Mesendoderm (in vitro differentiated cells): ENCODE measurements at places on chromosomes 1 and 21.

GRCh38 chr1:246647513-246647912, 76.7 kb upstream of the SCCPDH start:
- H3K27me3 ChIP-seq, result no peaks in the 10 kb centered on the region
- no peak overlapping the region for H3K27ac ChIP-seq
- H3K4me1 ChIP-seq, result no peaks in the 10 kb centered on the region
- peak; percentile 14 for DNase-seq
- H3K36me3 ChIP-seq, result no peaks in the 10 kb centered on the region
- H3K4me3 ChIP-seq, result no peak overlapping the region

- no peaks in the 10 kb centered on the region for H3K36me3 ChIP-seq
- no peak overlapping the region for H3K4me3 ChIP-seq
- no peak for DNase-seq
- no peaks in the 10 kb centered on the region for H3K27me3 ChIP-seq
- H3K4me1 ChIP-seq, result peaks cover 15% of the 10 kb centered on the region
- no peak overlapping the region for H3K27ac ChIP-seq
These were observed 5.5 kb downstream of the MRPS6 start for GRCh38 chr21:34078915-34079314.

GRCh38 chr1:56081736-56082135, 497.6 kb downstream of the PLPP3 start:
- DNase-seq, result no peak
- H3K4me3 ChIP-seq, result no peak overlapping the region
- H3K36me3 ChIP-seq, result no peaks in the 10 kb centered on the region
- H3K4me1 ChIP-seq, result no peaks in the 10 kb centered on the region
- H3K27me3 ChIP-seq, result no peaks in the 10 kb centered on the region

DNA sequence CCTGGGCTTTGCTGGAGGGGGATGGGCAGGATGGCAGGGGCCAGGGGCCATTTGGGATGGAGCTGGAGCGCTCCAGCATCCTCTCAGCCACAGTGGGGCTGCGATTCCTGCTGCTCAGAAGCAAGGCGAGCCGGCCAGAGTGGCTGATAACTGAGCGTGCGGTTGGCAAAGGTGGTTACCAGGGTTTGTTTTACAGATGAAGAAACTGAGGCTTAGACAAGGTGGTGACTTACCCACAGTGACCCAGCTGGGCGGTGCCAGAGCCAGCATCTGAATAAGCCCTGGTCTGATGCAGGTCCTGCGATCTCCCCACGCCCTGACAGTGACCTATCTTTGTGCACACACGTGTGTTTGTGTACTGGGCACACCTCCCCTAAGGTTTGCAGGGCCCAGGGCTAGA, 5.9 kb upstream of the PRXL2B start:
- peaks cover 1% of the 10 kb centered on the region for H3K4me1 ChIP-seq
- DNase-seq, result no peak
- H3K4me3 ChIP-seq, result no peak overlapping the region

- H3K4me1 ChIP-seq, result no peaks in the 10 kb centered on the region
- no peaks in the 10 kb centered on the region for H3K27me3 ChIP-seq
- DNase-seq, result no peak
- no peak overlapping the region for H3K4me3 ChIP-seq
- H3K27ac ChIP-seq, result no peak overlapping the region
These were observed 27.6 kb downstream of the KCNJ6 start for GRCh38 chr21:37888659-37889058.

- DNase-seq, result peak; percentile 32
- no peaks in the 10 kb centered on the region for H3K4me1 ChIP-seq
- H3K27me3 ChIP-seq, result no peaks in the 10 kb centered on the region
- no peaks in the 10 kb centered on the region for H3K36me3 ChIP-seq
- H3K4me3 ChIP-seq, result no peak overlapping the region
These were observed 36.5 kb upstream of the KCNJ15 start for GRCh38 chr21:38220270-38220737.

DNA sequence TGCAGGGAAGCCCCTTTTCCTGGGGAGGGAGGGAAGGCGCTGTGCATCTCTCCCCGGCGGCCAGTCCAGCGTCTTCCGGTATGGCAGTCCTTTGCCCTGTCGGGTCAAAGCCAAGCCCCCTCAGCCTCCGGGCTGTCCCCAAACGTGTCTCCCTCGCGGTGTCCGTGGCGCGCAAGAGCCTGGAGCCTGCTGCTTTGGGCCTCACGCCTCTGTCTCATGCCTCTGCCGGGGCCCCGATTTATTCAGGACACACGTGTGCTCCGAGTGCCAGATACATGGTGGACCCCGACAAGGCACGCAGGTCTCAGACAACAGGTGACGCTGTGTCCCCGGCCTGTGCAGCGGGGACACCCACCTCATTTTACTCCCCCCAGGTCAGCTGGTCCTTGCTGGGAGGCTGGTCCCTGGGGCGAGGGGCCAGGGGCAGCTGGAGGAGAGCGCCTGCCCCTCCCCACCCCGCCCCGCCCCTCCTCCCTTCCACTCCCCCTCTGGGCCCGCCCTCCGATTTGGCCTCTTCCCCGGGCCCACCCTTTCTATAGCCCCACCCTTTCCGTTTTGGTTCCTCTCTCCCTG, 176.7 kb downstream of the CAMTA1 start:
- no peak for DNase-seq
- H3K27me3 ChIP-seq, result no peaks in the 10 kb centered on the region
- no peaks in the 10 kb centered on the region for H3K36me3 ChIP-seq
- H3K4me1 ChIP-seq, result no peaks in the 10 kb centered on the region
- H3K4me3 ChIP-seq, result peak overlapping the region; percentile 82

GRCh38 chr1:117582451-117582850, 23.4 kb upstream of the TENT5C start:
- H3K4me1 ChIP-seq, result no peaks in the 10 kb centered on the region
- H3K27ac ChIP-seq, result no peak overlapping the region
- DNase-seq, result no peak
- H3K4me3 ChIP-seq, result no peak overlapping the region
- H3K36me3 ChIP-seq, result no peaks in the 10 kb centered on the region

DNA sequence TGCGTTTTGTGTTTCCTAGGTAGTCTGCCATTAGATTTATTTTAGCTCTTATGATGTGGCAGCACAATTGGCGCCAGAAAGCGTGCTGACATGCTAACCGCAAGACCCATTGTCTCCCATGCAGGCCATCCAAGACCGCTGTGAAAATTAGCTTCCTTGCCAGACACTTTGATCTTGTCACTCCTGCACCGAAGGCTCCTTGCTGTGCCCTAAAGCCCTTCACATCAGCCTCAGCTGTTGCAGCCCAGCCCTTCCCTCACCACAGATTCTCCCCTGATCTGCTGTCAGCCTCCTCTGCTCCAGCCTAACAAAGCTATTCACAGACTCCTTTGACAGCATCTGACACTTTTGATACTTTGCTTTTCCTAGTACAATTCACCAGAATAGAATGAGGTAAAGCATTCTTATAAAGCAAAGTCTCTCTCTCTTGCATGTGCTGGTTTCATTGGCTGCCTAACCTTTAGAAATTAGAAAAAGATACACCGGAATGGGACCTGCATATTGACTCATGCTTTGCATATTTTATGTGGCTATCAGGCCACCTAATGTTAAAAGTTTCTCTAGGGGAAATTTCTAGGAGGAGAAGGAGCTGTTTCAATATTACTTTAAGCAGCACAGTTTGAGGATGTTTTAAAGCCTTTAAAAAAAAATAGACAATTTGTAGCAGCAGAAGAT, 280.3 kb upstream of the FMN2 start:
- H3K36me3 ChIP-seq, result no peaks in the 10 kb centered on the region
- peak overlapping the region; percentile 75 for H3K27ac ChIP-seq
- H3K4me3 ChIP-seq, result no peak overlapping the region

GRCh38 chr1:110610084-110610483, 3.9 kb upstream of the KCNA2 start:
- H3K4me1 ChIP-seq, result peaks cover 2% of the 10 kb centered on the region
- H3K36me3 ChIP-seq, result no peaks in the 10 kb centered on the region
- no peak for DNase-seq
- peaks cover 28% of the 10 kb centered on the region for H3K27me3 ChIP-seq

GRCh38 chr1:119674835-119675289, 26.8 kb upstream of the ZNF697 start:
- H3K27me3 ChIP-seq, result no peaks in the 10 kb centered on the region
- DNase-seq, result peak; percentile 37
- H3K36me3 ChIP-seq, result no peaks in the 10 kb centered on the region
- no peak overlapping the region for H3K4me3 ChIP-seq
- H3K27ac ChIP-seq, result peak overlapping the region; percentile 18

DNA sequence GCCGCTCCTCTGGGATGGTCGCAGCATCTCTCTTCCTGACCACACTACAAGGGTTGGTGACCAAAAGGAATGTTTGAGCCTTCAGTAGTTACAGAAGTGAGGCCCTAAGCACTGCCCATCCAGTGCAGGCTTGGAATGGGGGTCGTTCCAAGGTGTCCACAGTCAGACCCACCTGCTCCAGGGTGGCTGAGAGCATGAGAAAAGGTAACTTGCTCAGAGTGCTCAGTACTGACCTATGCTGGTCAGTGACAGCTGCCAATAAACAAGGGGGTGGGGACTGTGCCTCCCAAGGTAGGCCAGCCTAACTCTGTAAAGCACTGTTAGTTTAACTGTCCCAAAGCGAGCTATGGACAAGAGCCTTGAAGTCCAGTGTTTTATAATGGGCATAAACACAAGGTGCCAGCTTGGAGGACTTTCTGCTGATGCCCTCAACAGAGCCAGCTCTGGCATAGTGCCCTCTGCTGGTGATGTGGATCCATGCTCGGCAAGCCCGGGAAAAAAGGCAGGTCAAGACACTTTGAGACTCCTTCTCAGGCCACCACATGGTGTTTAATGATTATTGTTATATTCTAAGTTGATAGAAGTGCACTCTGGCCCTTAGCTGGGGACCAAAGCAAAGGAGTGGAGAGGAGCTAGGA, 78.1 kb upstream of the DNAH14 start:
- H3K36me3 ChIP-seq, result no peaks in the 10 kb centered on the region
- DNase-seq, result peak; percentile 77
- no peak overlapping the region for H3K4me3 ChIP-seq

DNA sequence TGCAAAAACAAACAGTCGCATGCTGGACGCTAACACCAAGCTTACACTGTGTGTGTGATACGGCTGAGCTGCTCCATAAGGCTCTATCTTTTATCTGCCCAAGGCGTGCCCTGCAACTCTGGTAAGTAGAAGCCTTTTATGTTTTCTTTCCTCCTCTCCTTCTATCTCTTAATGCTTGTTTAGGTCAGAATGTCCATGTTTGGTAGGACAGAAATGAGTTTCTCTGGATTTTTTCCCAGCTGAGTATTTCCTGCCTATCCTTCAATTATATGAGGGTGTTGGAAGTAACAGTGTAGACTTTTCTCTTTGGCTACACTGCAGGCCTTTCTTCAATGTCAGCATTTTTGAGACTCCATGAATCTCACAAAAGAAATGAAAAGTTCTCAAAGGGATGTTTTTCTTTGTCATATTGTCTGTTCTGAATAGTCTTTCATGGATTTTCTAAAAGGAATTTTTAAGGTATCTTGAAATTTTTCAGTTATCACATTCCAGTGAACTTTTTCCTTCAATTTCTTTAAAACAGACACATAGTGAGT, 124.2 kb downstream of the MACF1 start:
- peaks cover 5% of the 10 kb centered on the region for H3K36me3 ChIP-seq
- DNase-seq, result no peak
- no peaks in the 10 kb centered on the region for H3K27me3 ChIP-seq
- H3K4me1 ChIP-seq, result no peaks in the 10 kb centered on the region

DNA sequence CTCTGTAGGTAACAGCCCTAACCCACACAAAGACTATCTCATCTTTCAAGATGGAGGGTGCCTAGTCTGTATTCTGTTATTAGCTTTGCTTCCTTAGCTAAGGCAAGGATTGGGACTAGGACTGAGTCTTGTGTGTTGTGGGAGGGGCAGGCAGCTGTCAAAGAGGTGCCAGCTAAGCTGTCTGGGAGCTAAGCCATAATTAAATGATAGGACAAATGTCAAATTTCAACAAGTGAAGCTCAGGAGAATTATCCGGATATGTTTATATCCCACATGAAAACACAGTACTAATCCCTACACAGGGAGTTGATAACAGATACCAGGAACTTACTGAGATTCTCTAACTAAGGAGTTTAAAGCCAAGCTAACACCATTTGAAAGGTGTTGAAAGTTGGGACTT, 70.5 kb upstream of the NGF start:
- no peaks in the 10 kb centered on the region for H3K36me3 ChIP-seq
- H3K27me3 ChIP-seq, result no peaks in the 10 kb centered on the region

GRCh38 chr1:175757381-175758015, 14.1 kb upstream of the TNR start:
- H3K27ac ChIP-seq, result no peak overlapping the region
- H3K36me3 ChIP-seq, result no peaks in the 10 kb centered on the region
- H3K27me3 ChIP-seq, result no peaks in the 10 kb centered on the region
- H3K4me1 ChIP-seq, result no peaks in the 10 kb centered on the region
- H3K4me3 ChIP-seq, result no peak overlapping the region

GRCh38 chr1:55747408-55747841, 532.3 kb upstream of the USP24 start:
- no peaks in the 10 kb centered on the region for H3K27me3 ChIP-seq
- no peak for DNase-seq
- no peaks in the 10 kb centered on the region for H3K4me1 ChIP-seq
- H3K4me3 ChIP-seq, result no peak overlapping the region
- H3K36me3 ChIP-seq, result no peaks in the 10 kb centered on the region

GRCh38 chr1:6743189-6744101, 41.8 kb upstream of the CAMTA1 start:
- no peaks in the 10 kb centered on the region for H3K4me1 ChIP-seq
- H3K4me3 ChIP-seq, result no peak overlapping the region
- H3K27ac ChIP-seq, result no peak overlapping the region
- no peaks in the 10 kb centered on the region for H3K27me3 ChIP-seq
- no peaks in the 10 kb centered on the region for H3K36me3 ChIP-seq

DNA sequence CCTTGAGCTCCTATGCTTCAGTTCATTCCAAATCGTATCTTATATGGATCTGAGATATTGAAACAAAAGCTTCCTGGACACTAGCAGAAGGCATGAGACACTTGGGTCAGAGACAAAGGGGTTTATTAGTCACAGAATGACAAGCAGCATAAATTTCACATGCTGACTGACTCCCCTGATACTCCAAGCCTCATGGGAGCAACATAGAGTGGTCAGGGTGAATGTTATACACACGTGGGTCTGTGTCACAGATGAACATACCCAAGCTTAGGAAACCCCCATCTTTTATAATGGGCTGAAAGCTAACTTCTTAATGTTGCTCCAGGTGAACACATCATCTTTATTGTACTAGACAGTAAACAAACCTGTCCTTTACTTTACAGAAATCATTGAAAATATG, 599.9 kb upstream of the RGS18 start:
- H3K36me3 ChIP-seq, result no peaks in the 10 kb centered on the region
- no peak overlapping the region for H3K4me3 ChIP-seq
- DNase-seq, result no peak
- H3K27me3 ChIP-seq, result no peaks in the 10 kb centered on the region
- H3K27ac ChIP-seq, result peak overlapping the region; percentile 27
- H3K4me1 ChIP-seq, result no peaks in the 10 kb centered on the region
